ENCODE measurements at places on chromosomes 1 and 21. TPM values are rescaled to one million over a fixed set of nuclear protein-coding genes. Genes with fewer than 3 reads are reported as not detected.

AADACL3 gene
- total RNA-seq: not detected

GRCh38 chr1:233327651-233328141 lies at the start of gene MAP3K21:
Gene MAP3K21 (plus strand): TSS chr1:233327724. CDS start chr1:233328029, 305 bp downstream.
- no peak for DNase-seq
- peak within 1 kb of the TSS; percentile 86 for H3K27ac ChIP-seq
- no peaks in the 10 kb centered on the region for H3K36me3 ChIP-seq
- peaks cover 20% of the 10 kb centered on the region for H3K27me3 ChIP-seq

DNA sequence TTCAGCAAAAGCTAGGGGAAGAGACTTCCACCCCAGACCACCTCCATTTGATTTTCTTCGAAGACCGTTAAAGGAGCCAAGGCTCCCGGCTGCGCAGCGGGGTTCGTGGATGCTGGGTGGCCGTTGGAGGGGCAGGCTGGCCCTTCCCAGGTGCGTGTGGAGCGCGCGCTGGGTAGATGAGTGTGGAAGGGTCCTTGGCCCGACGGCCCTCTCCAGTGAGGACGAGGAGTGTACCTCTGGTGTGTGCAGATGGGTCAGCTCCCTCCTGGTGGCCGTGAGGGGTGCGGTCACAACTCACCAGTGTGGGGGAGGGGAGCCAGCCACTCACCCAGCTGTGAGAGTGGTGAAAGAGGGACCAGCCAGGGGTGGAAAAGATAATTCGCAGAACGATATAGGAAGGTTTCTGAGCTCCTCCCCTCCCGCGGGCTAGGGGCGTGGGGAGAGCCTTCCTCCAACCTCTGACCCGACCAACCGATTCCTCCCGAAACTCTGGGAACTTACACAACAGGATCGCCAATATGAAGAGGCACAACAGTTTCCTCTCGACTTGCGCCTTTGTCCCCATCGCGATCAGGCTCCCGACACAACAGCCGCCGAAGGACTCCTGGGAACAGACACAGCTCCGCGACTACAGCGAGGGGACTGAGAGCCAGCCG lies at the start of gene F11R:
Gene F11R, minus strand, starts transcription at position 644 of the 656 bp plus-strand sequence. Its CDS starts 79 bp downstream, at position 565.
- no peaks in the 10 kb centered on the region for H3K36me3 ChIP-seq
- peak within 1 kb of the TSS; percentile 62 for H3K4me3 ChIP-seq
- H3K27me3 ChIP-seq: peaks cover 7% of the 10 kb centered on the region
- peak within 1 kb of the TSS; percentile 91 for H3K27ac ChIP-seq

- H3K4me3 ChIP-seq: no peak overlapping the region
- no peaks in the 10 kb centered on the region for H3K27me3 ChIP-seq
- peaks cover 38% of the 10 kb centered on the region for H3K4me1 ChIP-seq
- no peak for DNase-seq
These were observed 46.1 kb downstream of the PKN2 start for GRCh38 chr1:88730132-88730675.

DNA sequence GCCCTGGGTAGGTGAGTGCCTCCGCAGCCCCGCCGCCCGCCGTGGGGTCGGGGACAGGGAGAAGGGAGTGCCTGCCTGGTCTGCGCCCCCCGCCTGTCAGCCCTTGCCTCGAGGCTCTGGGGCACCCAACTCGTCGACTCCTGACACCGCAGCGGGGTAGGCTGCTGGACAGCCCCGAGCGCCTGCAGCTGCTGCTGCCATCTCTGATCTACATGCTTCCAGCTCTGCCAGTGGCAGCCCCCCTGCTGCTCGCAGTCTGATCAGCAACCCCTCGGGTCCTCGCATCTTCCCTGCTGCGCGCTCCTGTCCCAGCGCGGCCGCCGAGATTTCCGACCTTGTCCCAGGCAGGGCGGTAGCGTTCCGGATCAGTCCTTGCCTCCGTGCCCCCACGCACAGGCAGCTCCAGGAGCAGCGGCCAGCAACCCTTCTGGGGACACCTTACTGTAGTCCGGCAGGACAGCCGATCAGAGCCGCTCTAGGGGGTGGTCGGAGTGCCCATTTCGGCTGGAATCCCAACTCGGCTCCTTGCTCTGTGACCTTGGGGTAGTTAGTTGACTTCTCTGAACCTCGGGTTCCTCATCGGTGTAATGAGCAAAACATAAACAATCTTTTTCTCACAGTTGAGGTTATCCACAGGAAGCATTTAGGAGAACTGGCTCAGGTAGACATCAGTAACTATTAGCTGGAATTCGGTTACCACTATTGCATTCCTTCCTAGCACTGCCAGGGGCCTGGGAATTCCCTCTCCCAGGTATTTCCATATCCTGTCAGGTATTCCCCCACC lies 540 bp downstream of the BCAN start:
- H3K4me1 ChIP-seq: peaks cover 24% of the 10 kb centered on the region
- no peak for DNase-seq
- no peaks in the 10 kb centered on the region for H3K36me3 ChIP-seq
- peak overlapping the region; percentile 38 for H3K4me3 ChIP-seq
- H3K27me3 ChIP-seq: peaks cover 90% of the 10 kb centered on the region

GRCh38 chr1:7373876-7374562 lies 397.1 kb upstream of the VAMP3 start:
- H3K27me3 ChIP-seq: no peaks in the 10 kb centered on the region
- H3K4me1 ChIP-seq: no peaks in the 10 kb centered on the region
- DNase-seq: peak; percentile 17
- H3K27ac ChIP-seq: no peak overlapping the region
- H3K36me3 ChIP-seq: no peaks in the 10 kb centered on the region
- no peak overlapping the region for H3K4me3 ChIP-seq

ACTL8 gene
- total RNA-seq: not detected
